ENCODE measurements at places on chromosomes 12 and 14.
A peak's percentile ranks its signal among the peaks of the same experiment; 100 is the strongest.

DNA sequence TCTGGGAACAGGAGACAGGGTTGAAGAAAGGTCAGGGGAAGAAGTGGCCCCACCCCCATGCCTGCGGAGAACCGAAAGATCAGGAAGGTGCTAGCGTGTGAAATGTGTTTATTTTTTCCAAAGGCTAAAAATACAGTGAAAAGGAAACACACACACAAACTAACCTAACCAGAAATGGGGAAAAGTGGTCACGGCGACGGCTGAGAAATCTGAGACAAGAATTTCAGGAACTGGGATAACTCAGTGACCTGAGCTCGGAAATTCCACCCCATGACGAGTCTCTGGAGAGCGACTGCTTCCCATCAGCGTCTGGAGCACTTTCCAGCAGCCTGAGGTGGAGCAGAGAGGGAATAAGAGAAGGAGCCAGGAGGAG is 16.6 kb upstream of the RND1 start:
- DNase-seq, result peak; percentile 72

DNA sequence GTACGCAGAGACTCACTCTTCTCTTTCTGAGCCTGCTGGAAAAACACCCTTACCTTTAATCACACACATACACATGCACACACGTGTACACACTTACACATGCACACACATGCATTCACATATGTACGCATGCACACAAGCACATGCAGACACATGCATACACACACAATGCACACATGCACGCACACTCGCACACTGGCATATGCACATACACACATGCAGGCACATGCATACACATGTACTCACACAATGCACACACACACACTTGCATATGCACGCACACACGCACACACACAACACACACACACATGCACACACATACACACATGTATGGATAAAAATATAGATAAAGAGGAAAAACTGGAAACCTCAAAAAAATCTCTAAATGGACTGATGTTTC is 249.0 kb downstream of the GLT1D1 start:
- no peak for DNase-seq

- no peak for DNase-seq
Measured at GRCh38 chr12:130873825-130874224, 2.0 kb downstream of the RAN start.

- no peak for DNase-seq
Measured at GRCh38 chr14:105328678-105329390, 14.3 kb downstream of the PACS2 start.

DNA sequence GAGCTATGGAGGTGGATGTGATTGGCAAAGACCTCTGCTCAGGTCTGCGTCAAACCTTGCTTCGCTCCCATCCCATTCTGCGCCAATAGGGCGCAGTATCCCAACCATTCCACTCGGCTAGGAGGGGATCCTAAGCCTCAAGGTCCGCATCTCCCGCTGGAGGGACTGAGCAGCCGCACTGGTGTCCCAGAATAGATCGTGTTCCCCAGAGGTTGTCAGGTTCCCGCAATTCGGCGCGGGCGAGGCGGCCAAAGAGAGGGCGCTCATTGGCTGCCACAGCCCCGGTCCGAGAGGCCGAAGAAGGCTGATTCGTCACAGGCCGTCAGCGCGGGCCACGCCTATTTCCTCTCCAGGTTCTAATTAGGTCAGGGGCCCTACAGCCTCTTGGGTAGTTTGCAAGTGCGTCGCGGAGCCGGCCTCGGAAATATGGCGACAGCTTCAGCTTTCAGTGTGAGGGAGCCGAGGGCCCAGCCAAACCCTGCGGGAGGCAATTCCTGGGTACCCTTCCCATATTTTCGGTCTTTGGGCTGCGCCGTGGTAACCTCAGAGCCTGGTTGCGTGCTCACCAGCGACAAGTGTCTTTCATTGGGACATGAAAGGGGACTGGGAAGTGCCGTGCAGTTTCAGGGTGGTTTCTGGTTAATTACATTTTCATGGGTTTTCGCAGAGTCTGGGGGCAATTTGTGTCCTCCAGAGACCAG is 5.0 kb downstream of the OR10AD1 start:
- peak; percentile 98 for DNase-seq
